ENCODE measurements at places on chromosomes 13 and 19.
A peak's percentile ranks its signal among the peaks of the same experiment; 100 is the strongest.

- DNase-seq, result no peak
Observed at GRCh38 chr19:47821460-47822020, at the start of gene CRX. Gene CRX, plus strand, starts transcription at chr19:47821937. Its CDS starts 12,507 bp downstream, at chr19:47834444.

GRCh38 chr13:38575427-38575826 is 111.5 kb upstream of the FREM2 start:
- DNase-seq, result no peak

DNA sequence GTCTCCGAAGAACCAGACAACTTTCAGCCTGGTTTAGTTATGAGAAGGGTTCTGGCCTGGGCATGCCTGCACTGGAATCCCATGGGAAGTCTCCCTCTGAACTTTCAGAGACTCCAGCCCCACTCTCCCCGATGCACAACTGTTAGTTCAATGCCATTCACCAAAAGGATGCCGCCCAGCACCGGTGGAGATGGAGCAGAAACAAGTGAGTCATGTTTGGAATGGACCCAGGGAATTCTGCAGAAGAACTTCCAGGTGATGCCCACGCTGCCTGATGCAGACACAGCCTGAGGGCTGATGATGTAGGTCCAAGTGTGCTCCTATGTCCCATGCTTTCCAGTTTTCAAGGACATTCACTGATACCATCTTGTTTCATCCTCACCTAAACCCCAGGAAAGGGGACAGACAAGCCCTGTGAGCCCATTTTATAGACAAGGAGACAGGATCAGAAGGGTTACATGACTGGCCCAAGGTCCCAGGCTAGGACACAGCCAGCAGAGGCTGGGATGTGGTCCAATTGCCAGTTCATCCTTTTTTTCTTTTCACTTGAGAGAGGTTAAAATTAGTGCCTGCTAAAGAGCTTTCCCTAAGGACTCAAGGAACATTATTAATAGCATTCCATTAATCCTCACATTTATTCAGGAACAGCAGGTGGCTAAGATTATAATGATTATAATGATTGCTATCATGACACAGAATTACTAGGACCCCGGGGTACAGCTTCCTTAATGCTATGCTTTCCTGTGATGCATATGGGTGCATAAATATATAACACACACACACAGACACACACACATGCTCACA is 39.5 kb downstream of the SIAH3 start:
- DNase-seq, result peak; percentile 79

GRCh38 chr19:29812080-29812880 is 489 bp downstream of the CCNE1 start:
- no peak for DNase-seq

DNA sequence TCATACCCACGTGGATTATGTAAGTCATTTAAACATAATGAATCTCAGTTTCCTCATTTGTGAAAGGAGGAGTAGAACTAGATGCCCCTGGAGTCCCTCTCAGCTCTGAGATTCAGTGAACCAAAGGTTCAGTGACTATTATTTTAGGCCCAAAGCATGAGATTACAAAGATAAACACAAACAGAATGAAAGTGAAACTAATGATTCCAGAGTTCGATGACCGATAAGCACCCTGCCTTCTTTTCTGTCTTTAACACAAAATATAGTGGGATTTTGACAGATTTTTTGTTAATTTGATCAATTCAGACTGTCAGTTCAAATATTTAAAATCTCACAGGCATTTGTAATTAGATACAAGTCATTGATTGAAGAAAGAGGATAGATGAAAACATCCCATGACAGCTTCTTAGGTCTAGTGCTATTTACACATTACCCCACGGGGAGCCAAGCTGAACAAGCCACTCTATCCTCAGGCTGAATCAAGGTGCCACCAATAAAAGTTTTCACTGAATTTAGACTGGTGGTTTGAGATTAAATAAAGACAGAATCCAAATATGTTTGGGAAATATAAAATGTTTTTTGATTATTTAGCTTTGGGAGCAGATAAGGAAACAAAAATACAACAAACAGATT is 64.6 kb upstream of the RAP2A start:
- DNase-seq, result peak; percentile 35

DNA sequence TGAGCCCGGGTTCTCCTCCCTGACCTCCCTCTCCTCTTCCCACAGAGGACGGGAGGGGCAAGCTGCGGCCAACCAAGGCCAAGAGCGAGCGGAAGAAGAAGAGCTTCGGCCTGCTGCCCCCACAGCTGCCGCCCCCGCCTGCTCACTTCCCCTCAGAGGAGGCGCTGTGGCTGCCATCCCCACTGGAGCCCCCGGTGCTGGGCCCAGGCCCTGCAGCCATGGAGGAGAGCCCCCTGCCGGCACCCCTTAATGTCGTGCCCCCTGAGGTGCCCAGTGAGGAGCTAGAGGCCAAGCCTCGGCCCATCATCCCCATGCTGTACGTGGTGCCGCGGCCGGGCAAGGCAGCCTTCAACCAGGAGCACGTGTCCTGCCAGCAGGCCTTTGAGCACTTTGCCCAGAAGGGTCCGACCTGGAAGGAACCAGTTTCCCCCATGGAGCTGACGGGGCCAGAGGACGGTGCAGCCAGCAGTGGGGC is 162.2 kb downstream of the KDM4B start:
- no peak for DNase-seq

GRCh38 chr13:20824762-20825476 is 51.2 kb upstream of the EEF1AKMT1 start:
- no peak for DNase-seq
